NCI-H82 (cell line): ENCODE measurements at places on chromosomes 1 and 21.
A peak's percentile ranks its signal among the peaks of the same experiment; 100 is the strongest.

- no peak for DNase-seq
These were observed 205.2 kb downstream of the ZP4 start for GRCh38 chr1:237685551-237685950.

DNA sequence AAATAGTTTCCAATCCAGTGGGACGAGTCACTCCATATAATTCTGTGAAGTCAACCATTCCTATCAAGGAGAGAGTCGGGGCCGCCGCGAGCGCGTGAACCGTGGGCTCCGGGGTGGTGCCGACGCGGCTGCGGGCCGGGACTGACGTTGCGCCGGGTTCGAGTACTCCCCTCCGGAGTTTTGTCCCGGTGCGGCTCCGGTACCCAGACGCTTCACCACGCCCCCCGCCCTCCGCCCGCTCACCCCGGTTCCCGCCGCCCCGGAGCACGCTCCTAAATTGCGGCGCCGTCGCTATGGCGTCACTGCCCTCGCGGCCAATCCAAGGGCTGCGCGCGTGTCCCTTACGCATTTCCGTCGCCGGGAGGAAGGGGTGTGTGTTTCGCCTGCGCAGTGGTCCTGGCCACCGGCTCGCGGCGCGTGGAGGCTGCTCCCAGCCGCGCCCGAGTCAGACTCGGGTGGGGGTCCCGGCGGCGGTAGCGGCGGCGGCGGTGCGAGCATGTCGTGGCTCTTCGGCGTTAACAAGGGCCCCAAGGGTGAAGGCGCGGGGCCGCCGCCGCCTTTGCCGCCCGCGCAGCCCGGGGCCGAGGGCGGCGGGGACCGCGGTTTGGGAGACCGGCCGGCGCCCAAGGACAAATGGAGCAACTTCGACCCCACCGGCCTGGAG lies at the start of gene ATAD3B:
Gene ATAD3B (plus strand): TSS at position 377 of the 664 bp plus-strand sequence. CDS start 120 bp downstream, at position 497.
- DNase-seq, result peak; percentile 98

- no peak for DNase-seq
These were observed 394.8 kb downstream of the USP25 start for GRCh38 chr21:16124378-16125138.

GRCh38 chr1:207227131-207227630 lies 94.3 kb upstream of the CD55 start:
- DNase-seq, result no peak

DNA sequence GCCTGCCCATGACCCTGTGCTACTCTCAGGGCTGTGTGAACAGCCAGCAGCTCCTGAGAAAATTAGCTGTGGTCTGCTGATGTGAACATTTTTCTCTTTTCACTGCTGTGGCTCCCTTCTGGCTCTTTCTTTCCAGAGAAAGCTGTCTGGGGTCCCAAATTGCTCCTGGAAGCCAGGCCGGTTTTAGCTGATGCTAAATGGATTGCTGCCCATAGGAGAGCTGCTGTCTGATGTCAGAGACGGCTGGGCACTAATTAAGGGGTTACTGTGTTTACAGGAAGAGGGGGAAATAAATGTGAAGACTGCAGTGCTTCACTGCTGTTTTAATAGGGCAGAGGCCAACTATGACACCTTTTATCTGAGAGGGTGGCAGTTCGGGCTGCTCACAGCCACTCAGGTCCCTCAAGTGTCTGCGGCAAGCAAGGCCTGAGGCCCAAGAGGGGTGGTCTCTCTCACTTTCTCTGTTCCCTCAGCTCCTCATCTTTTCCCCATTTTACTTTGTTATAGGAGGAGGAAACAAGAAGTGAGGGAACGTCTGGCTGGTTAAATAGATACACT lies 106.0 kb upstream of the GNG12 start:
- peak; percentile 65 for DNase-seq

GRCh38 chr1:226627050-226627755 lies 78.6 kb downstream of the STUM start:
- DNase-seq, result no peak

GRCh38 chr1:114097109-114097508 lies 56.6 kb downstream of the SYT6 start:
- no peak for DNase-seq

DNA sequence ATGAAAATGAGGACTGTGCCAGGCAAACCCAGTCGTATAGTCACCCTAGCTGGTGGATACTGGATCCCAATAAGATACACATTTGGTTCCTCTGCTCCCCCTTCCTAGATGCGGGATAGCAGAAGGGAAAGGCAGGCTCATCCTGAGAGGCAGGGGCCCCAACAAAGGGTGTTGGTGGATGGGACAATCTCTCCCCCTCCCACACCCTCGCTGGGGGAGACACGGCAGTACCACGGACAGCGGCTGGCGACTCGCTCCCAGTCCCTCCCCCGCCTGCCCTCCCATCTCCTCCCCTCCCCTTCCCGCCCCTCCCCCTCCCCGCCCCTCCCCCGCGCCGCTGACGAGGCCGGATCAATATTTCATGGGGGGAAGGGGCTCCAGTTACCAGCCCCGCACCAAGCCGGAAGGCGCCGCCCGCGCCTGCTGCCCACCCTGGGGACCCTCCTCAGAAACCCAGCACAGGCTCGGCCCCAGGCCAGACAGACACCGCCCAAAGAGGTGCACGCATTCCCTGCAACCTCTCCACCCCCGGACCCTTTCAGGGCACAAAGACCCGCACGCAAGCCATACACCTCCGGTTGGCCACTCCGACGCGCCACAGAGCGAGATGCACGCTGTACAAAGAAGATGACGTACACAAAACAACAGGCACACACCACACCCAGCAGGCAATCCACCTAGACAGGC lies 11.5 kb downstream of the RIMS3 start:
- DNase-seq, result no peak

- no peak for DNase-seq
These were observed 715.5 kb downstream of the NCAM2 start for GRCh38 chr21:21713651-21714180.

DNA sequence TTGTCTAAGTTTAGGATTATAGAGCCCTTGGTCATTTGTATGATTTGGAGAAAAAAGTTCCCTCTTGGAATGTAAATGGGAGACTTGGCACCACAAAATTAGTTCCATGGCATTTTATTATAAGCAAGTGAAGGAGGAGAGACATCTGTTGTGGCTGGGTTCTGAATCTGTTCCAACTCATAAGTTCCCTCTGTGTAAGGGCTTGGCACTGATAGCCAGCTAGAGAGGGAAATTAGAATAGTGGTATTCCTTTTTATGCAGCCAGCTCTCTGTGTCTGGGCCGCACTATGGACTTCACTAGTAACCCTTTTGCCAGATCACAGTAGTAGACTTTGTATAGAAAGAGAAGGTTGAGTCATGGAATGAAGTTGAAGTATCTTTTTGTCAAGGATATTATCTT lies 31.1 kb downstream of the GNAI3 start:
- DNase-seq, result no peak

GRCh38 chr1:184291701-184292100 lies 95.1 kb upstream of the C1orf21 start:
- no peak for DNase-seq

GRCh38 chr21:28518630-28519029 lies 474.0 kb downstream of the LTN1 start:
- no peak for DNase-seq

DNA sequence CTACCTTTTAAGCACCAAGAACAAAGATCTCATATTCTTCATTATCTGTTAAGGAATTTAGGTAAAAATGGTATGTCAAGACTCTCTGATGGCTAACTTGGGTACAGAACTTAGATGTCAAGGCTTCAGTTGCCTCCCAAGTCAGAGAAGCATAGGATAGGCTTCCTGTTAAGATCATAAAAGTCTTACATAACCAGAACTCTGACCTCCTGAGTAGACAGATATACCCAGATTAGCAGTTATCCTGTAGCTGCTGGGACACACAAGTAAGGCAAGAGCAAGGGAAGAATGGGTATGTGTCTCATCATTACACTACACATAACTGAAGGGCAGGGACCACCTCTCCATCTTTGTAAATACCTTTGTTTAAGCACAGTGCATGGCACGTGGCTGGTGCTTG lies 15.4 kb upstream of the KLHL12 start:
- DNase-seq, result no peak

GRCh38 chr21:44845418-44846223 lies 27.8 kb upstream of the SUMO3 start:
- DNase-seq, result peak; percentile 76

DNA sequence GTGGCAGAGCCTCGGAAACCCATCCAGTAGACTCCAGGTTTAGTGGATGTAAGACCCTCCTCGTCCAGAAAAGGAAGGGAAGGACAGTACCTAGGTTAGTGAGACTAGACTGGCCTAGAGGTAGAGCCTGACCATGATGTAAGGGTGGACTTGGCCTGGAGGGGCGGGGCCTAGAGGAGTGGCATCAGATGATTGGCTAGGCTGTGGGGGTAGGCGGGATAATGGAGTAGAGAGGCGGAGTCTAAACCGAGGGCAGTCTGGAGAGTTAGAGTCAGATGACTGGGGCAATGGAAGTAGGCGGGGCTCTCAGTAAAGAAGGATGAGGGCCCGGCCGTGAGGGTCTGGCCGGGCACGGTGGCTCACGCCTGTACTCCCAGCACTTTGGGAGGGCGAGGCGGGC lies 70.1 kb downstream of the EPHB2 start:
- DNase-seq, result peak; percentile 81

- DNase-seq, result no peak
These were observed 20.3 kb upstream of the FNBP1L start for GRCh38 chr1:93427656-93428055.

- DNase-seq, result no peak
These were observed 4.9 kb downstream of the LY9 start for GRCh38 chr1:160800645-160801408.

DNA sequence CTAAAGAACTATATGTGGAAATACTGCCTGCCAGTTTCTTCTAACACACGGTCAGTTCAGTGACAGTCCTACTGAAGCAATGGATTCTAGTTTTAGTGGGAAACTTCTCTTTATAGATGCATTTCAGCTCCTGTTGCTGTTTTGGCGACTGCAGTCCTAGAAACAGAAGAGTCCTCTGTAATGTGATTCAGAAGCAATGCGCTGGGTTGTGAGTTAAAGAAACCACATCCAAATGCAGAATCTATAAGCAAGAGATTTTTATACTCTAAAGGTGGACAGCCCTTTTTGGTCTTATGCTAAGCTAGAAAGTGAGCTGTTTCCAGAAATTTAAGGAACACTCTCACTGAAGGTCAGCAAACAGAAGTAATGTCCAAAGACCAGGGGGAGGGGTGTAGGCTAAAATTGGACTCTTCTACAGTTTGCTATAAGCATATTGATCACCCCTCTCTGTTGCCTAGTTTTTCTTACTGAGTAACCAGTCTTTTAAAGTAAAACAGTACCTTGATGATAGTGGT lies 30.8 kb downstream of the DUSP10 start:
- no peak for DNase-seq
